Hepatocyte (in vitro differentiated cells): ENCODE measurements at places on chromosomes 5 and 9. TPM values are rescaled to one million over a fixed set of nuclear protein-coding genes. Genes with fewer than 3 reads are reported as not detected.

- no peak for DNase-seq
These were observed 256.2 kb downstream of the MAN2A1 start for GRCh38 chr5:109945723-109946480.

DNA sequence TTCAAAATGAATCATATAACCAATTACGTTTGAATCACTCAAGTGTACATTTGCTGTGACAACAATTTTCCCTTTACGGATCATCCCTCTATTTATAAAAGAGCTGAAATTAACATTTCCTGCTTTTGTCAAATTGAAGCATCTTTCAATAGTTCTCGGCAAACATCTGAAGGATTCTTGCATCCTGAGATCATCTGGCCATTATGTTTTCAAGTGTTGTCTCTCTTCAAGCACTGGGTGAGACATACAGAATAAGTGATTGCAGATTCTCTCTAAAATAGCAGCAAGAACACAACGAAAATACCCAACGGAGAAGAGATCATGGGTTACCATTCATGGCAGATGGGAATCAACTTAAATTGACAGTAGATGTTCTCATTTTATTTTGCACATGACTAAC is 283.4 kb upstream of the GRAMD2B start:
- no peak for DNase-seq

DNA sequence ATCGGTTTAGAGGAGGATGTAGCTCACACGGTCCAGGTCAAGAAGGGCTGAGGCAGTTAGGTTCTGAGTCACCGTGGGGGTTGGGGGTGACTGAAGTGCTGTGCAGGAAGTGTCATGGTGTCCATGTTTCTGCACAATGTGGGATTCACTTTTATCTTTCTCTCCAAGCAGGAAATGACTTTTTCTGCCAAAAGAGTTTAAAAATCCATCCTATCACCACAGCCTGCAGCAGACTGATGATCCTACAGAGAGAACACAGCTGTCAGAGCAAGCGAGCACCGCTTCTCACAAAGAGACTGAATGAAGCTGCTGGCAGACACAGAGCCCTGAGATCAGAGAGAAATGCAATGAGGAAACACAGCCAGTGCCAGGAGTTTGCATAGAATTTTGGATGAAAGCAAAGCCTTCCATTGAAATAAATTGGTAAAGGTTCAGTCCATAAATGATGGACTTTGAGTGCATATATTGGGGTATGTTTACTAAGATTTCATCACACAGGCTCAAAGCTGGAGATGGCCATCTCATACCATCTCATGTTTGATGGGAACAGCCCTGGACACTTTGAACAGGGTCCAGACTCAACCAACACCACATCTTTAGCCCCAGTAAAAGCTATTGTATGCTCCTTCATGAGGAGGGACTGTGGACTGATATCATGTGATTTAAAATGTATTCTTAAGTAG is 213.9 kb upstream of the FBXL7 start:
- DNase-seq = peak; percentile 30

GRCh38 chr5:137752905-137753690 is 1.1 kb downstream of the HNRNPA0 start:
- peak; percentile 37 for DNase-seq

DNA sequence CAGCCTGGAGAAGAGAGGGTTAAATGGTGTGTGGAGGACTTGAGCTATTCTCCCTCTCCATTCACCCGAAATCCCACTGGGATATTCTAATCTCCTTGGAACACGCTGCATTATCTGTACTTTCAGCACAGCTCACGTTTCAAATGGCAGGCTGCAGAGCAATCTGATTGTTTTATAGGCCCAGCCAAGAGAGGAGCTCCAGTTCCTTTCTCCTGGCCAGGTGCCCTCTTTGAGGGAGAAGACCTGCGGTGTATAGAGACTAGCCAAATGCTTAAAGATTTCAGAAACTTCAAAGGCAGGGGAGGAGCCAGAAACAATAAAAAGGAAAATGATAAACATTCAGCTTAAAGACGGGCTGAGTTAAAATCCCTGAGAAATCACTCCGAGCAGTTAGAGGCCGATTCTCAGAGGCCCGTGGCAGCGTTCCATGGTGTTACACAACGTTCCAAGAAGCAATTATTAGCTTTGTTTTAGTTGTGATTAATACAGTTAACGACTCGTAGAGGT is 564.0 kb upstream of the KLF4 start:
- peak; percentile 76 for DNase-seq

- no peak for DNase-seq
These were observed 153.7 kb upstream of the GRAMD2B start for GRCh38 chr5:126269511-126269910.

DNA sequence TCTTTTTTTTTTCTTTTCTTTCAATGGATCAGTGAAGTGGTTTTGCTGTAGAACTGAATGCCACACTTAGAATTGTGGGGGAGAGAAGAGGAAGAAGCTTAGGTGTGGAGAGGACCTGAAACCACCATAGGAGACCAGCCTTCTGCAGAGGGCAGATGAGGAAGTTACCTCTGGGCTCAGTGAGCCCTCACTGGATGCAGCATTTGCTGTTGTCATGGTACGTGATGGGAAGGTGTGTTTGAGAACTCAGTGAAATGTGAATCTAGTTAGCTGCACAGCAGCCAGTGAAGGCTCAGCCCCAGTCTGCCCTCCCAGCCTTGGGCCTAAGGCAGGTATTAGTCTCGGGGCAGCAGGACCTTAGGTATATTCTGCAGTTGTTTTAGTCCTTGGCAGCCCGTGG is 17.5 kb downstream of the CYFIP2 start:
- DNase-seq = no peak

DNA sequence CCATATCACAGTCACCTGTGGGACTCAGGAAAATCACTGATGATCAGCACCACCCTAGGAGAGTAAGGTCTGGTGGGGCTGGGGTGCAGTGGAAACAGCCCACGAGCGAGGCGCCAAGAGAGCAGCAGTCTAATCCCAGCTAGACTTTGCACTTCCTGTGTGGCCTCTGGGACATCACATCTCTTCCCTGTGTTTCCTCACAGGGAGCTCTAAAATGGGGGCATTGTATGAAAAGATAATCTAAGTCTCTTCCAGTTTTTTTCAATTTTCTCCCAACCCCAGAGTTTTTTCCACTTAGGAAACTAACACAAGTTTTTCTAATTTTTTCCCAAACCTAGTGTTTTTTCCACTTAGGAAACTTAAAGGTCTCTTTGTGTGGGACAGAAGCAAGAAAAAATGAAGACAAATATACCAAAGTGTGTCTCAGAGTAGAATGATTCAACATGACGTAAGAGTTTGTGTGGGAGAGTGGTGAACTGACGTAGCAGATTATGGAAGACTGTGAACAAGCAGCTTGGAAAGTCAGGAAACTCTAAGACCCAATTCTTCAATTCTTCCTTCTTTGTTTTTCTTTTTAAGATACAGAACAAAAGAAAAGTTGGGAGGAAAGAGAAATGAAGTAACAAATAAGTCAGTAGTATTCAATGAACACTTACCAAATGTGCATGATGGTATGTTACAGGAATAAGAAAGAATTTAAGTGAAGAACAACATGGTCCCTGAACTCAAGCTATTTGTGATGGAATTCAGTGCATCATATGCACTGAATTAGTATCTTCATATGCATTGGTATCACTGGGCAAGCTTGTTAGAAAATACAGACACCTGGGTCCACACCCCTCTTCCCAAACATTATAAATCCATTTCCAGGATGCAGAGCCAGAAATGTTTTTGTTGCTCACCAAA is 51.3 kb downstream of the LHFPL2 start:
- DNase-seq = no peak

GRCh38 chr9:92342825-92343488 is 17.2 kb downstream of the CENPP start:
- no peak for DNase-seq

GRCh38 chr5:147949711-147950573 is 43.6 kb upstream of the C5orf46 start:
- DNase-seq = peak; percentile 66

GRCh38 chr9:95785209-95785608 is 90.3 kb upstream of the ERCC6L2 start:
- DNase-seq = no peak

- no peak for DNase-seq
These were observed 514 bp downstream of the SOHLH1 start for GRCh38 chr9:135698767-135699166.

DNA sequence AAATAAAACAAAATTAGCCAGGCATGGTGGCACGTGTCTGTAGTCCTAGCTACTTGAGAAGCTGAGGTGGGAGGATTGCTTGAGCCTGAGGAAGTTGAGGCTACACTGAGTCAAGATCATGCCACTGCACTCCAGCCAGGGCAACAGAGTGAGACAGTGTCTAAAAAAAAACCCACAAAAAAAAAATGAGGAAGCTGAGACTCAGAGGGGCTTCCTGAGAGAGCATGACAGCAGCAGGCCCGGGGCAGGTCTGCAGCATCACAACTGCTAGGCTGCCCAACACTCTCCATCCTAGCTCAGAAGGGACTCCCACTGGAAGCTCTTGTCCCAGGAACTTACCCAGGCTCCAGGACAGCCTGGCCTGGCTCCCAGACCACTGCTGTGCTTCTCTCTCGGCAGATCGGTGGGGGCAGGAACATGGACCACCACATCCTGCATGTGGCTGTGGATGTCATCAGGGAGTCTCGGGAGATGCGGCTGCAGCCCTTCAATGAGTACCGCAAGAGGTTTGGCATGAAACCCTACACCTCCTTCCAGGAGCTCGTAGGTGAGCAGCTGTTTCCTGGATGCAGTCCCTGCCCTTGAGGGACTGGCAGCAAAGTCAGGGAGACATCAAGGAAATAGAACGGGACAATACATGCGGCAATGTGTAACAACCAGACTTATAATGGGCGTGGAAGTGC is 19.1 kb downstream of the PTGS1 start:
- DNase-seq = no peak

DNA sequence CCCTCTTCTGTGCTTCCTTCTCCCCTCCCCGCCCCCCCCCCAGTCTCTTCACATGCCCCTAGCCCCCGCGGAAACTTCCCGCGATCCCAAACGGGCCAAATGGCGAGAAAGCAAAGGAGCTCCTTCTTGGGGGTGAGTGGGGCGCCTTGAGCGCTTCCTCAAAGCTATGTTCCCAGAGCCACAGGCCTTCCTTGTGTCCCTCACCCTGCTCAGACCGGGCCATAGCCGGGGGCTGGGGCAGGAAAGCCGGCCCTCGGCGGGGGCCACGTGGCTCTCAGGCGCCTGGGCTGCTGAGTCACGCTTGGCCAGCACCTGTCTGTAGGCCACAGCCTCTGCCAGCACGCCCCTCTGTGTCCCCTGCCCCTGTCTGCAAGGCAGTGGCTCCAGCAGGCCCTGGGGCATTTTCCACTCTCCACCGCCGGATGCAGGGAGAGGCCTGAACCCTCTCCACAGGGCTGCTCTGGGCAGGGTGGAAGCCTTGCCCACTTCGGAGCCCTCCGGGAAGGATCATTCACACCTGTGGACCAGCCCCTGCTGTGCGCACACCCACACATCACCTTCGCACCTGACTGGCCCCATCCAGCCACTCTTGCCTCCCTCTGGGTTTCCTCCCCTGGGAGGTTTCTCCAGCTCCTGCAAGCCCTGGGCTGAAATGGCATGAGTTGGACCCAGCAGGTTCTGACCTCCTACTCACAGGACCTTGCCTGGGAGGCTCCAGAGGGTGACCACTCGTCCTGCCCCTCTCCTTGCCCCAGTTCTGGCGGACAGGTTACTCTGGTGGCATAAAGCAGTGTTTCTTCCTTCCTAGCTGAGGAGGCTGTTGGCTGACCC is 1.2 kb upstream of the SQSTM1 start:
- DNase-seq = peak; percentile 88

DNA sequence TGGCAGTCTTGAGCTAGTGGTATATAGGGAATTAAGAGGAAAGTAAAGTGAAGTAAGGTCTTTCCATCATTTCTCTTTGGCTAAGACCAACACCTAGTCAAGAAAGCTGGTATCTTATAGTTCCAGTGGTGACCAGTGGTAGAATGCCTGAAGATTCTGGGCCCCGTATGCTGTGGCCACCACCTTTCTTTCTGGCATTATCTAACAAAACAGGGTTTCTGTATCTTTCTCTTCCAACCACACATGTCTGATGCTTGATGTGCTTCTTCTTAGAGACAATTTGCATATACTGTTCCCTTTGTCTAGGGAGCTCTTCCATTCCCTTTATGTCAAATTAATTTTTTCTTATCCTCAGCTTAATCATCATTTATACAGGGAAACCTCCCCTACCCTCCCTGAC is 109.9 kb upstream of the SSBP2 start:
- no peak for DNase-seq

DNA sequence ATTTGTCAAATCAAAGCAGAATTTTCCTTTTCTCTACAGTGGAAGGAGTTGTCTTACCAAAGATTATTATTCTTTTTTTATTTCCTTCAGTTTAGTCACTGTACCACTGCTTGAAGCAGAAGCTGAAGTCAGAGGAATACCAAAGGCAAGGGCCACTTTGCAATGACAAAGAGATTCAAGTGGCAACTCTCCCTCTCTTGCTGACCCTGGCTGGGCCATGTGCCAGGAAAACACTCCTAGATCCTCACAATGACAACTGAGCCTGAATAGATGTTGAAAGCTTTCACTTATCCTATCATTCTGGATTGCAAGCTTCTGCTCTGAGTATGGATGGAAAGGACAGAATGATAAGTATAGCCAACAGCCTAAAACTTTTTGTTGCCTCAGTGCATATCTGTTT is 618.3 kb downstream of the NR2F1-AS1 start:
- no peak for DNase-seq

DNA sequence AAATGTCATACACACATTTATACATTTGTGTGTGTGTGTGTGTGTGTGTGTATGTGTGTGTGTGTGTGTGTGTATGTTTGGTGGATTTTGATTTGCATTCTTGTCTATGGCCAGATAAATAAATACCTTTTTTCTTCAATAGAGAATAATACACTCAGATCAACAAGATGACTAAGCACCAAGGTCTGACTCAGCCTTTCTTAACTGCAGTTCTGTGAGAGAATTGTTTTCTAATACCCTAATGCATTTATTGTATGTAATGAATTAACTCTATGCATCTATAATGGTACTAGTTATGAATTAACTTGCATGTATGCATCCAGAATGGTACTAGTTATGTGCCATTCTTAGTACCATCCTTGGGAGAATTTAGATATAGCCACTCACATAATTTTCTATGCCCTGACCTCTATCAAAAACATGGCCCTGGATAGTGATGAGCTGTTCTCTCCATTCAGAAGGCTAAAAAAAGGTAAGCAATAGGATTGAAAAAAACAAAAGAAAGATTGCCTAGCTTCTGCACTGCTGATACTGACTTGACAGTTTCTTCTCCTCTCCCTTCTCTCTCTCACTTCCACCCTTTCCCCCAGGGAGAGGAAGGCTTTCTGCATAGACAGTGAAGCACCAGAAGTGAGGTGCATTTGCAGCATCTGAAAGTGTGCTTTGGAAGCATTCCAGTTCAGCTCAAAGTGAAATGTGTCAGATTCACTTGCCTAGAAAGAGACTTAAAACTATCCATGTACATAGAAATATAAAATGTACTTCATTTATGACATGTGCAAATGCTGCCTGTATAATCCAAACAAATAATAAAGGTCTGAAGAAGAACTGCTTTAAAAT is 55.1 kb upstream of the CCDC112 start:
- no peak for DNase-seq

CATSPER3 gene
- total RNA-seq = not detected in 2 replicates

BRINP1 gene
- 1.2 and 1.3 TPM in 2 replicates for total RNA-seq

LHX6 gene
- total RNA-seq = 0.10 and 0.16 TPM in 2 replicates

PGGT1B gene
- 14.1 and 16.8 TPM in 2 replicates for total RNA-seq

GRIN1 gene
- total RNA-seq = not detected in 2 replicates

LSM11 gene
- total RNA-seq = 4.7 and 6.4 TPM in 2 replicates

HMCN2 gene
- 0.20 and 0.50 TPM in 2 replicates for total RNA-seq

GFRA3 gene
- total RNA-seq = 1.6 and 2.2 TPM in 2 replicates

ACTBL2 gene
- total RNA-seq = 0.16 and 0.83 TPM in 2 replicates

AFAP1L1 gene
- 1.2 and 1.3 TPM in 2 replicates for total RNA-seq
